ENCODE measurements at places on chromosomes 13 and 19.

GRCh38 chr19:42165146-42165545 is 32.9 kb upstream of the POU2F2 start:
- no peaks in the 10 kb centered on the region for H3K36me3 ChIP-seq
- peaks cover 16% of the 10 kb centered on the region for H3K27me3 ChIP-seq
- no peak for DNase-seq
- no peak overlapping the region for H3K4me3 ChIP-seq

DNA sequence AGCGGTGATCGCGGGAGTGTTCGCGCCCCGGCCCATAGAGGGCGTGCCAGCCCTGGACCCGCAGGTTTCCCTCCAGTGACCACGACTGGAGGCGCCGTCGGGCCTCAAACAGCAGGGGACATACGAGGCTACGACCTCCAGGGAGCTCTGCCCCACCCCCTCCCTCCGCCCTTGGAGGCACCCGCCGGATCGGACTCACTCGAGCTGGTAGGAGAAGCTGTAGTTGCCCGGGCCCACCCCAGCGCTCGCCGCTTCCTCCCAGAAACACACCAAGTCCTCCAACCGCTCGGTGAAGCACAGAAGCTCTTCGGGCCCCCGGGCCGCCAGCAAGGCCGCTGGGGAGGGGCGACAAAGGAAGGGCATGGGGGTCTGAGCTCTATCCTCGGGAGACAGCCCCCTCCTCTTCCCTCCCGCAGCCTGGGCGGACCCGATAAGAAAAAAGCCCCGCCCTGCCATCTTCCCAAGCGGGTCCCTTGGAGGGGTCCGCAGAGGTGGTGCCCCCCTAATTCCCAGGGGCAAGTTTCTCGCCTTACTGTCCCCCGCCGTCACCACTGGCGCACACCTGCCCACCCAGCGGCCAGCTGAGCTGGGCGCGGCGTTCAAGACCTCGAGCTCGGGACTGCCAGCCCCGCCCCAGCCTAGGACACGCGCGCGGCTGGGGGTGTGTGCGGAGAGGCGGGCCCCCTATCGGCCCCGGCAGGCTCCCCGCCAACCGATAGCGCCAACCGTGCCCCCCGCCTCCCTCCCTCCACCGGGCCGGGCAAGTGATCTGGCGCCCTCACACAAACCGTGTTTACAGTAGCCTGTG is 1.0 kb downstream of the EPOR start:
- H3K27ac ChIP-seq = peak overlapping the region; percentile 76
- peaks cover 9% of the 10 kb centered on the region for H3K36me3 ChIP-seq
- H3K27me3 ChIP-seq = peaks cover 12% of the 10 kb centered on the region
- DNase-seq = peak; percentile 40
- peak overlapping the region; percentile 74 for H3K4me3 ChIP-seq

DNA sequence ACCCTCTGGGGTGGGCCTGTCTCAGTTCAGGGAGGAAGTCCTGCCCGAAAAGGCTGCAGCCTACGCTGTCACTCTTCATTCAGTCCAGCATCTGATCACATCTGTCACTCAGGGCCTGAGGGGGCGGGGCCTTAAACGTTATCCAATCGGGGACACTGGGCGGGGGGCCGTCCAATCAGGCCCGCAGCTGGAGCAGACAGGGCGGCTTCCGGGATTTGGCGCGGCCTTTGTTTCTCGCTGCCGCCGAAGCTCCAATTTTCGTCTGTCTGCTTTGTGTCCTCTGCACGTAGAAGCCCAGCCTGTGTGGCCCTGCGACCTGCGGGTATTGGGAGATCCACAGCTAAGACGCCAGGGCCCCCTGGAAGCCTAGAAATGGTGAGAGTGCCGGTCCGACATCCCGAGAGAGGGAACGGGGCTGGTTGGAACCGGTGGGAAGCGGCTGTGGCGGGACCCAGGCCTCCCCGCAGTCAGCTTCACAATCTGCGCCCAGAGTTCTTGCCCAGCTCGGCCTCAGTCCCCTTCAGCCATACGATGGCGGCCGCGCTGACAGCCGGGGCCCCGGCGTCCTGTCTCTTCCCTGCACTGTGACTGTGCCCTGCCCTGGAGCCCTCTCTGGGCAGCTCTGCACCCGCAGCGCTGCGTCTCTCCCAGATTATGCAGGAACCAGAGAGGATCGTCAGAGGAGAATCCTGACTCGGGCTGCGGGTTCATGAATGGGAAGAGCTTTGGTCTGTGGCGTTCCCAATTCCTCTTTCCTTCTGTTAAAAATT is at the start of gene ZNF730:
Gene ZNF730, plus strand, starts transcription at position 224 of the 770 bp plus-strand sequence. Its CDS starts 149 bp downstream, at position 373.
- H3K4me1 ChIP-seq = no peaks in the 10 kb centered on the region
- peak within 1 kb of the TSS; percentile 28 for H3K27ac ChIP-seq
- H3K4me3 ChIP-seq = peak within 1 kb of the TSS; percentile 66
- peak; percentile 10 for DNase-seq
- peaks cover 7% of the 10 kb centered on the region for H3K36me3 ChIP-seq

GRCh38 chr13:44406617-44407016 is 33.0 kb downstream of the SERP2 start:
- peaks cover 2% of the 10 kb centered on the region for H3K27me3 ChIP-seq
- H3K27ac ChIP-seq = no peak overlapping the region
- no peak for DNase-seq
- no peaks in the 10 kb centered on the region for H3K4me1 ChIP-seq
